Stimulated activated naive CD4-positive, alpha-beta T cell (primary cell): ENCODE measurements at places on chromosomes 7 and 10.

DNA sequence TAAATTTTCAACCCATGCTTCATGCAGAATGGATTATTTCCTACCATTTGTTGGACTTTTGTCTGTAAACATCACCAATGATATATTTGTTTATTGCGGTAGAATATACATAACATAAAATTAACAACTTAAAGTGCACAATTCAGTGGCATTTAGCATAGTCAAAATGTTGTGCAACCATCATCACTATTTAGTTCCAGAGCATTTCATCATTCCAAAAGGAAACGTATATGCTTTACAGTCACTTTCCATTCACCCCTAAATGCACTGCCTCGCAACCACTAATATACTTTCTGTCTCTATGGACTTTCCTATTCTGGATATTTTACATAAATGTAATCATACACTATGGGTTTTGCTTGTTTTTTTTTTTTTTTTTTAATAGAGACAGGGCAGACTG is 11.4 kb upstream of the ZNF248 start:
- DNase-seq = no peak

DNA sequence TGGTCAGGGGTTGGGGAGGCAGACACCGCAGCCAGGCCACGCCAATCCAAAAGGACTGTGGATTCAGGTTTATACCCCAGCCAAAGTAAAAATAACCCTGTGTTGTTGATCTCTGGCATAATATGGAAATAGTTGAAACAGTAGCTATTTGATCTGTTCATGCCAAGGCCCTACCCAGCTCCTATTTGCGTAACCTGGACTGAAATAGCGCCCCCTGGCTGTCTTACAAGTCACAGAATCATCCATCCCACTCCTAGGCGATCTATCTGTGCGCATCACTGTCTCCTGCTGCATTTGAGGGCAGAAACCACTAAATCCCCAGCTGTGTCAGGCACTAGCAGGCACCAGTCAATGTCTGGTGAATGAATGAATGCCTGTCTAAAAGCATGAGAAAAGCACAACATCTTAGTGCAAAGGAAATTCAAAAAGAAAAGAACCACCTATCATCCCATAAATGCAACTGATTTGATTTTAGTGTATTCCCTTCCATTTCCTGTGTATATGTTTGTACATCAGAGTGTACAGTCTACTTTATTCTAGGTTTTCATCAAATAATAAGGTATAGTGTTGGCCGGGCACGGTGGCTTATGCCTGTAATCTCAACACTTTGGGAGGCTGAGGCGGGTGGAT is 160.0 kb downstream of the SLIT1 start:
- peak; percentile 16 for DNase-seq

- no peak for DNase-seq
Observed at GRCh38 chr10:129911451-129912165, 52.5 kb downstream of the EBF3 start.

DNA sequence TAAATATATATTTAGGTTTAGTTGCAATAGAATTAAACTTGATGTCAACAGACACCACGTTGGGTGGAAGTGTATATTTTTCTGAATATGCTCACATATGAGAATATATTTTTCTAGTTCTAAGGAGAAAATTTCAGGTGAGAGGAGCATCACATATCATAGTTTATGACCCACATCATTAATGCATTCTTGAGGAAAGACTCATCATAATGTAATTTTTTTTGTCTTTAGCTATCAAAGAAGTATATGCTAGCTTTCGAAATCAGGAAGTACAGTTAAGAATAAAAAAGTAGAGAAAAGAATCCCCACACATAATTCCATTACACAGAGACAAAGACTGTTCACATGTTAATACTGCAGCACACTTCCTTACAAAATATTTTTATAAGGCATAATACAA is 30.4 kb downstream of the A1CF start:
- no peak for DNase-seq

- DNase-seq = no peak
Observed at GRCh38 chr7:77182261-77182660, 17.4 kb downstream of the FGL2 start.

DNA sequence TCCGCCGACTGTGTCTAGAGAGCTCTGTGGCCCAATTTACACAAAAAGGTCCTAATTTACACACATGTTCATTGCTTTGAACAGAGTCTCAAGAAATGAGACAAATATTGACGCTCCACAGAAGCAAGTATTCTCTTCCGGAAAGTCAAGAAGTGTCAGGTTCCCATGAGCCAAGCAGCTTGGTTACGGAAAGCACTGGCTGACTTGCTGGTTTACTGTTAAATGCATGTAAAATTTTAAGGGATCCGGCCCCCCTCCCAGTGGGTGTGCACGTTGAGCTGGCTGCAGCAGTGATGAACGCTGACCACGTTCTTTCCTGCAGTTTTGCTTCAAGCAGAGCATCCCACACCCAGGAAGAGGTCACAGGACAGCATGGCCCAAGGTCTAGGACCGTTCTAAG is 76.8 kb downstream of the DIP2C start:
- no peak for DNase-seq

DNA sequence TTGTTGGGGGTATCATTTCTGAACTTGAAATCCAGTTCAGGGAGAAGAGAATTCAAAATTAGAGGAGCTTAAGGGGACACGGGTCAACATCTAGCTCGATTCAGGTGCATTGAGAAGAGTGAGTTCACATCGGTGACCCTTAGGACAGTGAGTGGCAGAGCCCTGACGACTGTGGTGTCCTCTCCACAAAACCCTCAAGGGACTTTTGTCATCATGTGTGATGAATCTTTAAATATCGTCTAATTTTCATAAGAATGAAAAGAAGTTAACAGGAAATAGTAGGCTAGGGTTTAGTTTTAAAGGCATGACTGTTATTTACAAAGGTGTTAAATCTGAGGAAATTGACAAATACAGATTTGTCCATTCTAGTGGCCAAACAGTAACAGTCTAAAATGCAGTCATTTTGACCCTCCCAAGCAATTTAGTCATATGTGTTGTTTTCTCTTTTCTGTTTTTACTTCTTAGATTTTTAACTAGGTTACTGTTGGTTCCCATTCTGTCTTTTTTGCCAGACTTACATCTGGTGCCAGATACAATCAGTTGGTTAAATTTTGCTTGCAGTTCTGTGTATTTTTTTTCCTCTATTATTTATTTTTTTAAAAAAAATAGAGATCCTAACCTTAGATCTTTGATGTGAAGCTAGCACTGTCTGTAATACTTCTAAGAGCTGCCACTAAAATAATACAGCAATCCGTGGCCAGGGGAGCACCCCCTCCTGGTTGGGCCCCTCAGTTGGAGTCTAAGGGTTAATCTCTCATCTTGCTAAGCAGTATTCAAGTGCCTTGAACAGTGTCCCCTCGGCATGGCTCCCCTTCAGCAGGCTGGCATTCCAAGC is 34.9 kb upstream of the SH2B2 start:
- no peak for DNase-seq

DNA sequence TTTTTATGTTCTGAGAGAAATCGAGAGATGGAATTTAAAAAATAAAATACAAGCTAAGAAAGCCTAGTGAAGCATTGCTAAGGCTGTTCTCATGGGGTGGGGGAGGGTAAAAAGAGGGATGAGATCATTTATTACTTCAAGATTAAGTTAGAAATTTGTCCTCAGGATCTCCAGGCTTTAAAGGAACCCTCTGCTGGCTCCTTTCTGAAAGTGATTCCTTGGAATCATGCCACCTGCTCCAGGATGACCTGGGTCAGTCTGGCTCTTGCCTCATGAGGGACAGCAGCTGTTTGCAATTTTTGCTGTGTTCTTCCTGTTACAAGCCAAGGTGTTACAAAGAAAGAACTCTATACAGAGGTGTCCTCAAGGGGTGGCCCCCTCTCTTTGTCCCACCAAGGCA is 69.8 kb downstream of the CDK1 start:
- DNase-seq = no peak

GRCh38 chr10:9068003-9068402 is 1013.5 kb downstream of the GATA3 start:
- DNase-seq = no peak

DNA sequence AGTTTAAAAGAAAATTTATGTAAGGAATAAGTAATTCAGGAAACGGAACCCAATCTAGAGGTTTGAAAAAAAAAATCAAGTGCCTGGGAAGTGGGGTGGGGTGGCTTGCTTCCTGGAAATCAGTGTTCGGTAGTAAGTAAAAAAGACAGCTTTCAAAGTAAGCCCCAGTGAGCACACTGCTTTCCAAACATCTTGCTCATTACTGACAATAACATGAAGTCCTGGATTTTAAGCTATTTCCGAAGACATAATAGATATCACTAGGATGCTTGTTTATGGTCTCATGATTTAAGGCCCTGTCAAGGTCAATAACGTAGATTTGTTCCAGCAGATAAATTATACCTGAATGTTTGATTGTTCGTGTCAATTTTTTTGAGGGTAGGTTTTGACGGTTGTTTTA is 1.3 kb downstream of the STAMBPL1 start:
- no peak for DNase-seq

- no peak for DNase-seq
Observed at GRCh38 chr7:46930366-46930765, 651.5 kb downstream of the TNS3 start.
